ENCODE measurements at places on chromosomes 5 and 9. TPM values are rescaled to one million over a fixed set of nuclear protein-coding genes. Genes with fewer than 3 reads are reported as not detected.

ANKRD34B gene
- 0.16 TPM for total RNA-seq

SLC6A18 gene
- not detected for total RNA-seq

SREK1IP1 gene
- 8.4 TPM for total RNA-seq

NRG2 gene
- 2.0 TPM for total RNA-seq

PCDHGA12 gene
- total RNA-seq = not detected

TIMD4 gene
- total RNA-seq = 1.6 TPM

PCDHB9 gene
- total RNA-seq = 0.26 TPM

ZDHHC21 gene
- 2.7 TPM for total RNA-seq

FOXD4L3 gene
- not detected for total RNA-seq

ACER2 gene
- 3.1 TPM for total RNA-seq

AQP7 gene
- total RNA-seq = 0.27 TPM

KCNMB1 gene
- total RNA-seq = not detected

SPINK7 gene
- total RNA-seq = not detected

NEUROG1 gene
- total RNA-seq = not detected

SYK gene
- 0.03 TPM for total RNA-seq

ARSI gene
- total RNA-seq = 26.6 TPM

SPATA31E1 gene
- not detected for total RNA-seq

RGS7BP gene
- total RNA-seq = not detected

CDKN2A gene
- not detected for total RNA-seq

TEX48 gene
- not detected for total RNA-seq

GZMA gene
- total RNA-seq = not detected

DMRTA1 gene
- total RNA-seq = 0.58 TPM

CDO1 gene
- total RNA-seq = not detected

NSG2 gene
- not detected for total RNA-seq

JAKMIP2 gene
- not detected for total RNA-seq

SPIN1 gene
- total RNA-seq = 37.5 TPM

SLC26A2 gene
- total RNA-seq = 50.6 TPM

PCDHA13 gene
- not detected for total RNA-seq

HTR1A gene
- not detected for total RNA-seq

SERF1A gene
- total RNA-seq = 0.73 TPM

AGPAT2 gene
- 106 TPM for total RNA-seq

IFNA21 gene
- total RNA-seq = not detected

MUSK gene
- not detected for total RNA-seq

PSMB7 gene
- total RNA-seq = 329 TPM

SLC4A9 gene
- total RNA-seq = not detected

TAF1L gene
- total RNA-seq = not detected

PAPPA gene
- total RNA-seq = 30.6 TPM

ENTPD8 gene
- 0.28 TPM for total RNA-seq

MED10 gene
- 74.5 TPM for total RNA-seq

FUT7 gene
- total RNA-seq = 0.07 TPM

COL15A1 gene
- total RNA-seq = 0.55 TPM
